ENCODE measurements at places on chromosomes 13 and 19.

GRCh38 chr19:48615231-48616040 is 560 bp upstream of the FAM83E start:
- DNase-seq = no peak

- DNase-seq = no peak
Observed at GRCh38 chr13:27077451-27077850, 94.2 kb downstream of the USP12 start.

DNA sequence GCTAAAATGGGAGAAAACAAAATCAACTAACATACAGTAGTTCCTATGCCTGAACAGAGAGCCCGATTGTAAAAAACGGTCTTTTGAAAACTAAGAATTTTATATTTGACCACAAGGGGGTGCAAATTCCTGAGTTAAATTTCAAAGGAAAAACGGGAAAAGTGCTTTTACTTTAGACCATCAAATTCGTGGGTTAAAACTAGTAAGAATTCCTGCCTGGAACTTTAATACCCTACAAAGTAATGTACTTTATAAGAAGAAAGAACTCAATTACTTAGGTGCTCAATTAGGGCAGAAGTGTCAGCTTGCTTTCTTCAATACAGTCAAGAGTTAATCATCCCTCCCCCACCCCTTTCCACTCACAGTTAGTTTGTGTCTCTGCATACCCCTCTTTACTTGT is 69.8 kb downstream of the KCNRG start:
- DNase-seq = no peak

- no peak for DNase-seq
Observed at GRCh38 chr13:41064493-41064892, 3.2 kb downstream of the WBP4 start.

- no peak for DNase-seq
Observed at GRCh38 chr19:44723299-44723951, 24.5 kb downstream of the CEACAM16 start.

- no peak for DNase-seq
Observed at GRCh38 chr19:44807652-44808462, 1.0 kb upstream of the BCAM start.

- no peak for DNase-seq
Observed at GRCh38 chr13:97234236-97234635, 12.1 kb downstream of the MBNL2 start.

DNA sequence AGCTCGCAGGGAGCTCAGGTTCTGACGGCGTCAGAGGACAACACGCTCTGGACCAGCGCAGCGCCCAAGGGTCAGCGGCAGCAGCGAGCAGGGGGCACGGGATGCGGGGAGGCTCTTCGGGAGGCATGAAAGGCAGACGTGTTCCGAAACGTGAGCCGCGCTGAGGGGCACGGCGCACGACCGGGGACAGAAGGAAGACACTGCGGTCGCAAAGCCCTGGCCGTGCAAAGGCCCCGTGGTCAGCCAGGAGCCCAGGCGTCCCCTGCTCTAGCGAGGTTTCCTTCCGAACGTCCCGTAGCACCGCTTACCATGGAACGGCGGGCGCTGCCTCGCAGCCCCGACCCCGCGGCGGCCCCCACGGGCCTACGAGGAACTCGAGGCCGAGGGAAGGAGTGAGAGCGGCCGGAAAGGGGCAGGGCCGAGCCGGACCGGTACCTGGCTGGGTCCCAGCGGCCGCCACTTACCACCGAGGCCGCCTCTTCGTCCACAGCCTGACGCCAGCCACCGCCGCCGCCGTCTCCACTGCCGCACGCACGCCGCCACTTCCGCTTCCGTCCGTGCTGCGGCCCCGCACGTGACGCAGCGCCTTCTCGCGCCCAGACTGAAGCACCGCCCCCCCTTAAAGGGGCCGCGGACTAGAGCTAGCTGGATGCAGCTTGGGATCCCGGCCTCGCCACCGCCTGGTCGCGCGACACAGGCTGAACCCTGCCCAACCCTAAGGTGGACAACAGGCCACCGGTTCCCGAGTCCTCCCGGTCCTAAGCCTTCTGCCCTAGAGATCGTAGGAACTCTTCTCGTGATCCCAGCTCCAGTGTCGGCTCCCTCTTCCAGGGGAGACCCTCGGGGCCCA is 9.4 kb downstream of the ABHD17A start:
- DNase-seq = peak; percentile 92

- DNase-seq = peak; percentile 68
Observed at GRCh38 chr13:99288089-99288488, 19.1 kb downstream of the GPR183 start.

- no peak for DNase-seq
Observed at GRCh38 chr13:71118779-71119364, 748.1 kb downstream of the DACH1 start.

GRCh38 chr13:75321084-75321483 is 160.9 kb downstream of the TBC1D4 start:
- DNase-seq = no peak

DNA sequence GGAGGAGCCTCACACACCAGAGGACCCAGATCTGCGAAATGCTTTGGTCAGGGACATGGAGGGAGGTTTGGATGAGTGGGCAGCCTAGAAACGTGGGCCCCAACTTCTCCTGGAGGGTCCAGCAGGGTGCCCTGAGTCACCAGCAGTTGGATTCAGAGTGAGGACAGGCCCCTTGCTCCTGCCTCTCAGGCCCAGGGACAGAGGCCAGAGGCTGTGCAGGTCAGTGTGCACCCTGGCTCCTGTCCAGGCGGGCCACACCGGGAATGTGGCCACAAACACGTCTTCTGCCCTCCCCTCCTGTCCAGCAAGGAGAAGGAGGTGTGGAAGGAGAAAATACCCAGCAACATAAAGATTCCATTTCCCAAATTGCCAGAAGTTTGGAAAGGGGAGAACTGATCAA is 19.4 kb downstream of the IRS2 start:
- no peak for DNase-seq

GRCh38 chr13:111630406-111630805 is 310.0 kb downstream of the TEX29 start:
- DNase-seq = no peak

- no peak for DNase-seq
Observed at GRCh38 chr13:98142380-98143156, at the start of gene FARP1. FARP1 (plus strand) TSS chr13:98143094; CDS start chr13:98213243, 70,149 bp downstream.

DNA sequence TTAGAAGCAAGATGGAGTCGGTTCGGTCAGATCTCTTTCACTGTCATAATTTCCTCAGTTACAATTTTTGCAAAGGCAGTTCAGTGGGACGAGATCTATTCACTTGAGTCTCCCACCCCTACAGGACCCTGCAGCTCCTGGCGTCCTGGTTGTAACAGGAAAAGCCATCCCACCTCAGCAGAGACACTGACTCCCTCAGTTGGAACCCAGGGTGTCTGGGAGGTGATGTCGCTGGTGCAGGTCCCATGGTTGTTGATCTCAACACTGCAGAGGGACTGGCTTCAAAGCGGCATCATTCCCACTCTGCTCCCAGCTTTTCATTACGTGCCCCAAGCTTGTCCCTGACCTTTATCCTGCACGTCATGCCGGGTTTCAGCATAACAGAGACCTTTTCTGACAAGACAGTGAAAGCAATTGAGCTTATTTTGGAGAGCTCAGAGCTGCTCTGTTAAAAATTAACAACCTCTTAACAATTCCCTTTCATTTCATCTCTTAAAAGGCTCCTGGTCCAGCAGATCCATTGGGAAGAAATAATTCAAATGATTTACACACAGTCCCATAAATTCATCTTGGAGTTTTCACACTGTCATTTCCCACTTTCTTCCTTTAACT is 17.6 kb upstream of the COG3 start:
- DNase-seq = no peak

- DNase-seq = no peak
Observed at GRCh38 chr13:108586826-108587225, 42.6 kb upstream of the MYO16 start.

- no peak for DNase-seq
Observed at GRCh38 chr13:41833831-41834230, 127.1 kb downstream of the VWA8 start.

DNA sequence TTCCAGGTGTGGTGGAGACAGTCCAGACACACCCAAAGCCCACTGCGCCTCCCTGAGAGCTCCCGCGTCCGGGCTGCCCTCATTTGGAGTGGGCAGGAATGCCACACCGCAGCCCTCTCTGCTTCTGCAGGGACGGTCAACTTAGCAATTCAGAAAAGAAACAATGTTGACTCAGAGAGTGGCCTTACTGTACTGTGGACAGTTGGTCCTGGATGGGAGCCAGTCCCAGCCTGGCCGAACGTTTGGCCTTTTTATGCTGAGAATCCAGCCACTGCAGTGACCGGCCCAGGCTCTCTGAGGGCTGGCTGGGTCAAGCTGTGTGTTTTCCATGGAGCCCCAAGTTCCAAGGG is 7.2 kb downstream of the GAS6 start:
- no peak for DNase-seq

DNA sequence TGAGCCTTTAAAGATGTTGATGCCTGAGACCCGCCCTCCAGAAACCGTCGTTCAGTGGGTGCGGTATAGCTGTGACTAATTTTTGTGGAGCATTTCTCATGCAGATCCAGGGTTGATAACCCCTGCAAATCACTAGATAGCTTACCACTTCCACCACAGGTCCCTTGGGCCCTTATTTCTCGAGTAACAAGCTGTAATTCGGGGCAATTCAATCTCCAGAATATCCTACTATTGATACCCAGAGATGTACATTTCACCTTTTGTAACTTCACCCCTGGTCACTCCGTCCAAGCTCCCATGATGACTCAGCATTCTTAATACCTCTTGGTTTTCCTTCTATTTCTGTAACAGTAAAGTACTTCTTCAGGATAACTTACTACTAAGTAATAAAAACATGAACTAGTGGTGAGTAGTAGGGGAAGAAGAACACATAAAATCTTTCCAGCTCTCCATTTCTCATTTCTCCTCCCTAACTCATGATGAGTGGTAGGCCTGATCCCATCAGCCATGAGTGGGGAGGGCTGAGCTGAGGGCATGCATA is 71.9 kb upstream of the UBL3 start:
- no peak for DNase-seq

DNA sequence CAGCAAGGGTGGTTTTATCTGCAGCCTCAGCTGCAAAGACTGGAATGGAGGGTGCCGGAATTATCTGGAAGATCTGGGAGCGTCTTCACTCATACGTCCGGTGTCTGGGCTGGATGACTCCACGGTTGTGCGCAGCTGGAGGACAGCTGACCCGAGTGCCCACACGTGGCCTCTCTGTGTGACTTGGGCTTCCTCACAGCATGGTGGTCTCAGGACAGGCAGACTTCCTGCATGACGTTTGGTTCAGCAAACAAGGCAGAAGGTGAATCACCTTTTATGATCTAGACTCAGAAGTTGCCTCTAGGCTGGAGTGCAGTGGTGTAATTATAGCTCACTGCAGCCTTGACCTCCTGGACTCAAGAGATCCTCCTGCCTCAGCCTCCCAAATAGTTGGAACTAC is 33.2 kb downstream of the CACNG6 start:
- no peak for DNase-seq

DNA sequence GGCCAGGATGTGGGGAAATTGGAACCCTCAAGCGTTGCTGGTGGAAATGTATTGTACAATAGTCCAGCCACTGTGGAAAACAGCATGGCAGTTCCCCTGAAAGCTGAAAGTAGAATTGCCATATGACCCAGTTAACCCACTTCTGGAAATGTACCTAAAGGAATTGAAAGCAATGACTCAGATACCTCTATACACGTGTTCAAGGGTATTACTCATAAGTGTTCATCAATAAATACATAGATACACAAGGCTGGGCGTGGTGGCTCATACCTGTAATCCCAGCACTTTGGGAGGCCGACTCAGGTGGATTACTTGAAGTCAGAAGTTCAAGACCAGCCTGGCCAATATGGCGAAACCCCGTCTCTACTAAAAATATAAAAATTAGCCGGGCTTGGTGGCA is 71.9 kb upstream of the IRS2 start:
- no peak for DNase-seq

DNA sequence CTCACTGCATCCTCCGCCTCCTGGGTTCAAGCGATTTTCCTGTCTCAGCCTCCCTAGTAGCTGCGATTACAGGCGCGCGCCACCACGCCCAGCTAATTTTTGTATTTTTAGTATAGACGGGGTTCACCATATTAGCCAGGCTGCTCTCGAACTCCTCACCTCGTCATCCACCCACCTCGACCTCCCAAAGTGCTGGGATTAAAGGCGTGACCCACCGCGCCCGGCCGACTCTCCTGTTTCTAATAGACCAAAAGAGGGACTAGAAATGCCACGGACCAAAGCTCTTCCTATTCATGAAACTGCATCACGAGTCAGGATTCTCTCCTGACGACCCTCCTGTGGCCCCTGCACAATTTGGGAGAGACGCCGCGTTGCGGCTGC is 563 bp downstream of the ZNF43 start:
- no peak for DNase-seq

DNA sequence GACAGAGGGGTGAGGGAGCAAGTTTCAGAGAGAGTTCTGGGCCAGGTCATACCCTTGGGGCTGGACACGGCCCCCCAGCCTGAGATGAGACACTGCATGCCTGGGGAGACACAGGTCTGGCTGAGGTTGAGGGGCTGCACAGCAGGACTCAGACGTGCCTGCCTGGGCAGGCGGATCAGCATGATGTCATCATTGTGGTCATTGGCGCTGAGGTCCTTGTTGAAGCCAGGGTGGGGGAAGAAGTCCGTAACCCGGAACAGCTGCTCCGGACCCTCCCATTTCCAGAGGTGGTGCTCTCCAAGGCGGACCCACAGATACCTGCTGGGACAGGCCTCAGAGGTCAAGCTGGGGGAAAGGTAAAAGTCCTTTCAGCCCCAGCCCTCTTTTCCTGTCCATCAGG is 5.0 kb upstream of the KLK8 start:
- no peak for DNase-seq

DNA sequence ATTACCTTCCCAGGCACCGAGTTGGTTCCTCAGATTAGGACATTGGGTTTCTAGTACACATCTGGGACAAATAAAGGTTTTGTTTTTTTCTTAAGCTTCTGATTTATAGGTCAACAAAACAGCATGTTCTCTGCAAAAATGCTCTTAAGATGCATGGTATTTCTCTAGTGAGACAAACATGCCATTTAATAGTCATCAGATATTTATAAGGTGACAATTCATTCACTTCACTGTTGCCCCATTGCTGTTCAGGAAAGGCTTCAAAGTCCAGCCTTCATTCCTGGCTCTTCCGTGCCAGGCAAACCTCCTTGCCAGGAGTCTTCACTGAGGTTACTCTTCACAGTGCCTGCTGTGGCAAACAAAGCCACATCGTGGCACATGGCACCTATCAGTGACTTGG is 156.3 kb upstream of the FNDC3A start:
- DNase-seq = no peak

GRCh38 chr13:50106559-50106958 is 91.3 kb downstream of the KCNRG start:
- no peak for DNase-seq

DNA sequence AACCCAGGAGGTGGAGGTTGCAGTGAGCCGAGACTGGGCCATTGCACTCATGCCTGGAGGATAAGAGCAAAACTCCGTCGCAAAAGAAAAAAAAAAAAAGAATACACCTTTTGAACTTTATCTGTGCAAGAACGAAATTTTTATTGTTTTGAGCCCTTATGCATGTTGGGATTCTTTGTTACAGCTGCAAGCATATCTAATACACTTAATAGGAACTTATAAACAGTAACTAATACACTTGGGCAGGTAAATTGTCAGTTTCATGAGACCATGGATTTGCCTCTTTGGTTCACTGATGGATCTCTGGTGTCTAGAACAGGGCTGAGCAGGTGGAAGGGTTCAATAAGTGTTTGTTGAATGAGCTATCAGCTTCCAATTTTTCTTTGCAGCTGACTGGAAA is 108.1 kb downstream of the CACNA1A start:
- DNase-seq = no peak

Measured in HL-60 (cell line).